Dorsolateral prefrontal cortex (tissue), 122 donors: ENCODE measurements at places on chromosomes 5 and 9.

DNA sequence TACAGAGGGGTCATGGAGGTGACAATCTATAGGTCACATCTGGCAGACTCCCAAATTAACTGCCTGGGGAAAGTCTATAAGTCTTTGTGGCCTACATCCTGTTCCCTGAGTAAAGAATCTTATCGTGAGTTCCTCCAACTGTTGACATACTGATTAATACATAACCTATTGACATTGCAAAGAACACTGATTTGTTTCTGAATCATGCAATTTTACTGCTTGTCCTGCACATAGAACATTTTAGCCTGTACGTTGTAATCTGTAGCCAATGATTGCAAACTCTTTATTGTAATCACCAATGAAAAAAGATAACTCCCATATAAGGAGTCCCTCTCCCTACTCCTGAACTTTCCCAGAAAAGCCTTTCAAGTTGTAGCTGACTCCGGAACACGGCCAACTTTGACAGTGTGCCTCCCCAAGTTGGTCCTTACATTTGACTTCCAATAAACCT, 18.8 kb upstream of the OR2K2 start:
- DNase-seq = no peak

DNA sequence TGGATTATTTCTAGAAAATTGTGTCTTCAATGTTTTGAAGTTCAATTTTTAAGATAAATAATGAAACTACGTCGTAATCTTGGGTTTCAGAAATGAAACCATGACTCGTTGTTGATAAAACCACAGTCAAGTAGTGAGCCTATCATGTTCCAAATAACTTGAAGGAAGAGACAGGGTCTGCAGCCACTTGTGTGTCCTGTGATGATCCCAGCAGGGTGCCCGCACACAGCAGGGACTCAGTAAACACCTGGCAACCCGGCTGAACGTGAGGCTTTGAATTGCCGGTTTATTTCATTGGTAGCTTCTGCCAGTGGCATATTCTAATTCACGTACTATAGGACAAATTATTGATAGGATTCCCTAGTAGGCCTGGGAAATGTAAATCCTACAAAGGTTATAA, 679.6 kb downstream of the IRX1 start:
- DNase-seq = no peak

GRCh38 chr9:129823542-129823934, 398 bp downstream of the TOR1A start:
- DNase-seq = no peak

DNA sequence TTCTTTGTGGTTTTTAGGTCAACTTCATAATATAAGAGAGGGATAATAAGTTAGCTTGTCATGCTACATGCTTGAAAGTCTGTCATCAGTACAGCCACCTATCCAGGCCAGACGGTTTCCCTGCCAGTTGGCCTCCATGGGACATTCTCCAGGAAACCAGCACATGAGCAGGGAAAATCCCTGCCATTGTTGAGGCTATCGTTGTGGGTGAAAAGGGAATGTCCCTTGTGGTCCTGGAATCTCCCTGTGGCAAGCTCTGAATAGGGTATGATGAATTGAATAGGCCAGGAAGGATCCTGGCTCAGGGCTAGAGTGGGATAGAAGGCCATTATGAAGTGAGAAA, 12.3 kb downstream of the F2RL1 start:
- DNase-seq = no peak

DNA sequence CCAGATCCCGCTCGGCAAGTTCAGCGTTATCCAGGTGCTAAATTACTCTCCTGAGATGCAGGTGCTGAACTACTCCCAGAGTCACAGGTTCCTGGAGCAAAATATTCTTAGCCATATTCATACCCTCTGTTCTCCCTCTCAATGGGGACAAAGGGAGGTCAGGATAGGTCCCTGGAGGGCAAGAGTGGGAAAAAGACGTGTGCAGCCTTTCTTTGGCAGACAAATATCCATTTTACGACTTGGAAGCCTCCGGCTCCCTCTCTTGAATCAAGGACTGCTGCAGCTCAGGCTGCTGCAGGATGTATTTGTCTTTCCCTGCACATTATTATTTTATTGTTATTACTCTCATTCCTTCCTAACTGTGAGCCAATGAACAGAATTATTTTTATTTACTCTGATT, 590.2 kb downstream of the NR2F1-AS1 start:
- no peak for DNase-seq
